ENCODE measurements at places on chromosomes 1 and 21.

GRCh38 chr1:245978915-245979314 is 528.2 kb downstream of the SMYD3 start:
- no peak for DNase-seq

- peak; percentile 60 for DNase-seq
These were observed 22.9 kb downstream of the TSHB start for GRCh38 chr1:115052454-115053083.

DNA sequence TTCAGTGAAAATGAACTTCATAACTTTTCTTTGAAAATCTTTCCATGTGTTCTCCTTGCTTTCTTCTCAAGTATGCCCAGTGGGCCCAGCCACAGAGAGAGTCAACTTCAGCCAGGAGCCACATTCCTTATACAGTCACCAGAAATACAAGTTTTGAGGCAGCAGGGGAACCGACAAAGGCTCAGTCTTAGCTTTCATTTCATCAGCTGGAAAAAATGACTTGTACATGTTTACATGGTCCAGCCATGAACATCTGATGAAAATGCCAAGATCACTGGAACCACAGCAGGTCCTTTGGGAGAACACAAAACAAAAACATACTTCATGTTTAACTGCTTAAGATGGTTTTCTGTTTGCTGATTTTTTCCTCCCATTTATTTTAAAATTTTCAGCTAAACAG is 72.5 kb downstream of the SYDE2 start:
- DNase-seq = no peak

DNA sequence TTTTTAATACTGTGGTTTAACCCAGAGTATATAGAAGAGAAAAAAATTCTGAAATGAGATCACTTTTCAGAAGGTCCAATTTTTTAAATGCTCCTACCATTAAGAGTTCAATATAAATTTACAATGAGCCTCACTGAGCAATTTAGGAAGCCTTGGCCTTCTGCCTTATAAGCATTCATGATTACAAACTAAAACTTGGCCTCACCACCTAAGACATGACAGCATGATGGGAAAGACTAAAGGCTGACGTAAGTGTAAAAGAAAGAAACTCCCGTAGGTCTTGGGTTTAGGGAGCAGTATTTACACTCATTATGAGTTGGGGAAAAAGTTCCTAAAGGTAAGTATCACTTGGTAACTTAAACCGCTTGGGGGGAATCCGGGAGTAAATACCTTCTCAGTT is 70.7 kb upstream of the ESRRG start:
- no peak for DNase-seq

DNA sequence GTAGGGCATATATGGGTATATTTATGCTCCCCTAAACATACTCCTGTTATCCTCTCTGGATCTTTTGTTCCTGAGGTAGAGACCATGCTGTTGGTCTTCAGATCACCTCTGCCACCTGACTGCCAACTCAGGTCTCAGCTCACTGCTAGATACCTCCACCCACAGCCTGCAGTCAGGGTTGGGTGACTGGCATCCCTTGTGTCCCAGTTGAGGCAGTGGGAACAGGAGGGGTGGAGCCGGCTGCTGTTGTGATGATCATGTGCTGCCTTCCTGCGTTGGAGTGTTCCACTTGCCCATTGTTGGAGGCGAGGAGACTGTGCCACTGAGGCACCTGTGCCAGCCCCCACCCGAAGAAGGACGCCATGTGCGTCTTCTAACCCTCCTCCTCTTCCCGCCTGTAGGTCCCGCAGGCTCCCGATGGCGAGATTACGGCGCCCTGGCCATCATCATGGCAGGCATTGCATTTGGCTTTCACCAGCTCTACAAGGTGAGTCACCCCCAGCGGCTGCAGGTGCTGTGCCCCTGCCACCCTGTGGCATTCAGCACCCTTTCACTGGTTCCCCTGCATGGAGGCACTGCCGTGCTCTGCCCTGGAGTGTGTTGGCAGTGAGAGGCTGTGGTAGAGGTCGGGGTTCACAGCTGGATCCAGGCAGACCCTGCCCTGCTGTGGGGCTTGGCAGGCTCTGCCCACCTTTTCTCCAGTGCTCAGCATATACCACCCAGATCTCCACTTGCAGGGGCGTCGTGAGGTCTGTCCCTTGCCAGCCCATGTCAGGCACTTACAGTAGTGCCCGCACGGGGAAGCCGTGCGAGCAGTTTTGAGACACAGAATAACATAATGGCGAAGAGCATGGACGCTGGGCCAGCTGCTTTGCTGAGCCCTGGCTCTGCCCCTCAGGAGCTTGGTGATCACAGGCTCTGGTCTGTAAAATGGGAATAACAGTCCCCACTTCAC is 143.5 kb downstream of the PEX14 start:
- no peak for DNase-seq

GRCh38 chr1:171610385-171610784 is 11.7 kb upstream of the MYOCOS start:
- no peak for DNase-seq

Measured in CD4-positive, alpha-beta T cell treated with Interleukin-6 at 100 ng/mL for 8 hours (primary cell).